ENCODE measurements at places on chromosomes 12 and 14.

DNA sequence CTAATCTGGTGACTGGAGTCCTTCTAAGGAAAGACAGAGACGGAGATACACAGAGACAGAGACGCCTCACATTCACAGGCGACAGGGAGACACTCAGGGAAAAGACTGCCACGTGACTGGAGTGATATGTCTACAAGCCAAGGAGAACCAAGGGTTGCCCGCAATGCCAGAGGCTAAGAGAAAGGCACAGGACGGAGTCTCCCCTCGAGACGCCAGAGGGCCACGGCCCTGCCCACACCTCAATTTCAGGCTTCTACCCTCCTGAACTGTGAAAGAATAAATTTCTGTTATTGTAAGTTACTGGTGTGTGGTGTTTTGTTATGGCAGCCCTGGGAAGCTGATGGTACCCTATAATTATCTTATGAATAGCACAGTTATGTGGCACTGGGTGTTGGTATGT is 11.6 kb upstream of the RAN start:
- DNase-seq = no peak

DNA sequence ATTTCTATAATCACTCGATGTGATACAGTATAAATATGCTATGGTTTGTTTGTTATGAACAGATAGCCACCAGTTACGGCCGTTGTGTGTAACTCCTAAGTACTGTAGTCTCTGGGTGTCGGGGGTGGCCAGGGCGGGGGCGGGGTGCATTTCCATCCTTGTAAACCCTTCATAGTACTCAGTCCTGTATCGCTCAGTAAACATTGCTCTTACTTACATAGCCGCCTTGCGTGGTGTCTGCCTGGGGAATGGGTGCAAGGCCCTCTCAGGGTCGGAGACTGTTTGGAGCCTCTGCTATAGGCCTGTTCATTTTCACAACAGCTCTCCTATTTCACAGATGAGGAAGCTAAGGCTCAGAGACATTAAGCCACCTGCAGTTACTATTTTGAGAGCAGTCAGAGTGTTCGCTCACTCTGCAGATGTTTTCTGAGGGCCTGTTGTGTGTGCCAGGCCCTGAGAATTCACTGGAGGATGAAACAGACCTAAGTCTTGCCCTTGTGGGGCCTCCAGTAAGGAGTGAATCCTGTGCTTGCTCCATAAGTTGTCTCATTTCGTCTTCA is 42.5 kb downstream of the JDP2 start:
- DNase-seq = no peak

- DNase-seq = no peak
These were observed 18.4 kb upstream of the SAMD4A start for GRCh38 chr14:54548491-54548890.

- DNase-seq = peak; percentile 38
These were observed 1.4 kb upstream of the DNAJC14 start for GRCh38 chr12:55830601-55831446.

- DNase-seq = no peak
These were observed 322.7 kb upstream of the RTL1 start for GRCh38 chr14:101226265-101226602.

GRCh38 chr12:9888665-9889273 is 7.5 kb downstream of the KLRF2 start:
- no peak for DNase-seq

- no peak for DNase-seq
These were observed 91.6 kb downstream of the DHRS2 start for GRCh38 chr14:23727566-23728335.

DNA sequence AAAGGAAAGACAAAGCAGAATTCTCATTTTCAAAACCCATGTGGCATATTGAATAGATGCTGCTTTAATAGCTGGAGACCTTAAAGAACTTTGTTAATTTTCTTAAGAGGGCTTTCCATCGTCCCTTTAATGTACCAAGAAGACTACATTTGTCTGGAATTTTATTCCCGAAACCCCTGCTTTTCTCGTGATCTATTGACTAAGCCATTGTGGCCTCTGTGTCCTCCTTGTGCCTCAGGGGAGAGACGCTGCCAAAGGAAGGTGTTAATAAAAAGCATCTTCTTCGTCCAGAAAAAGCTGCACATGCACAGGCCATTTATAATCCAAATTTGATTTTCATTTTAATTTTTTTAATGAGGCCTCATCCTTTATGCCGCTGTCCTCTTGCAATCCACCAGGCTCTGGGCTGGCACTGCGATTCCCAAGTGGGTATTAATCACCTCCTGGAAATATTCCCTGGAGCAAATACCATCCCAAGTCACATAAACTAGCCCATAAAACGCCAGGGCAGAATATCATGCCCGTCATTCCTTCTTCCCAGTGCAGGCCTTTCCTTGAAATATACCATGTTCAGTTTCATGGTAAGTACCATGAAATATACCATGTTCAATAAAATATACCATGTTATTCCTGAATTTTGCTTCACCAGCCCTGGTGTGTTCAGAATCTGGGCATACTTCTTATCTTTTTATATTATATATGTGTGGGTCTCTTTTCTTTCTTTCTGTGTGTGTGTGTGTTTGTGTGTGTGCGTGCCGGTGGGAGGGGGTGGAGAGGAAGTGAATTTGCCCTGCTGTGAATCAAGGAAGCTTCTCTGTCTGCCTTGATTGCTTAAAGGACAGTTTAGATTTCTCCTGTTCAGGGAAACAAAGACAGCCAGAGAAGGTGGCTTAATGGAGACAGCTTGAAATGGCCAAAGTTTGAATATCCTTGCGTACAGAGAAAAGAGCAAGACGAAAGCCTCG is 147.6 kb downstream of the PHETA1 start:
- no peak for DNase-seq

DNA sequence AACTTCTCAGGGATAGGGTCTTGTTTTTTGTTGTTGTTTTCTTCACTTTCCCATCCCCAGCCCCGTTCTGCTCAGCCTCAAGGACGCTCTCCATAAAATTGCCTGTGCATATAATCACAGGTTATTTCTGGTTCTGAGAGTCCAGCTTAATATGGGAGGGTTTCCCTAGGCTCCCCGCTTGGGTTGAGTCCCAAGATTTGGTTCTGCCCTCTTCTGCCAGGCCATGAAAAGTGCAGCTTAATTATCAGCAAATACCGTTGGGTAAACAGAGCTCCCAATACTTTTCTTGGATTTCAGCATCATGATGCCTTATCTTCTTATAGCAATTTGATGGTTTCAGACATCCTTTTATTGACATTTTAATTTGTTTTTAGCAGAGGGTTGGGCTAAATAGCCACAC is 75.6 kb downstream of the GRIN2B start:
- DNase-seq = no peak

- no peak for DNase-seq
These were observed 30.3 kb downstream of the SSH1 start for GRCh38 chr12:108826807-108827721.

- DNase-seq = no peak
These were observed 13.7 kb downstream of the ATG2B start for GRCh38 chr14:96349286-96350075.

GRCh38 chr12:120489018-120489417 is 6.9 kb upstream of the DYNLL1 start:
- DNase-seq = no peak

All from activated CD4-positive, alpha-beta T cell treated with anti-CD3 and anti-CD28 coated beads for 1 hour (primary cell).